ENCODE measurements at places on chromosomes 6 and 20.

GRCh38 chr6:55957961-55958422 is 82.6 kb upstream of the BMP5 start:
- no peak for DNase-seq

- peak; percentile 49 for DNase-seq
Observed at GRCh38 chr6:107740496-107741190, 83.5 kb downstream of the SCML4 start.

GRCh38 chr6:37168163-37168758 is 1.7 kb upstream of the PIM1 start:
- no peak for DNase-seq

GRCh38 chr6:166772518-166772917 is 145.5 kb upstream of the RPS6KA2 start:
- no peak for DNase-seq

GRCh38 chr6:110563711-110564110 is 87.3 kb upstream of the SLC22A16 start:
- DNase-seq: no peak

DNA sequence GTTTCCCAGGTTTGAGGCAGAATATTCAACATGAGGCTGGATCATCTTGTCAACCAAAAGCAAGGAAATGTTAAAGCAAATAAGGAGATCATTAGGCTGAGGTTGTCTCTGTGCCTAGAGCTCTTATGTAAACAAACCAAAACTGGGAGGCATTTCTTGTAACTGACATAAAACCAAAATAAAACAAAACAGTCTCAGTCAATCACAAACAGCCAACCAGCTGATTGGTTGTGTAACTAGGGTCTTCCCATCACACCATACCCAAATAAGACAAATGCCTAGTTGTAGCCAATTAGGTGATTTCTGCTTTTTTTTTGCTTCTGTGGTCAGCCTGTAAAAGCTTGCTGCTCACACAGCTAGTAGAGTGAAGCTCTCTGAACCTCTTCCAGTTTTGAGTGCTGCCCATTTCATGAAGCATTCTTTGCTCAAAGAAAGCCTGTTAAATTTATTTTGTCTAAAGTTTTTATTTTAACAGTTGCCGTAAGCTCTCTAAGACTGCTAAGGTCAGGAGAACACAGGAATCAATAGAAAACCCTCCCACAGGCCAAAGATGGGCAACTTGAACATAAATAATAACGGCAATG is 8.9 kb upstream of the FITM2 start:
- no peak for DNase-seq

GRCh38 chr6:106536851-106537250 is 92.4 kb downstream of the RTN4IP1 start:
- DNase-seq: no peak

DNA sequence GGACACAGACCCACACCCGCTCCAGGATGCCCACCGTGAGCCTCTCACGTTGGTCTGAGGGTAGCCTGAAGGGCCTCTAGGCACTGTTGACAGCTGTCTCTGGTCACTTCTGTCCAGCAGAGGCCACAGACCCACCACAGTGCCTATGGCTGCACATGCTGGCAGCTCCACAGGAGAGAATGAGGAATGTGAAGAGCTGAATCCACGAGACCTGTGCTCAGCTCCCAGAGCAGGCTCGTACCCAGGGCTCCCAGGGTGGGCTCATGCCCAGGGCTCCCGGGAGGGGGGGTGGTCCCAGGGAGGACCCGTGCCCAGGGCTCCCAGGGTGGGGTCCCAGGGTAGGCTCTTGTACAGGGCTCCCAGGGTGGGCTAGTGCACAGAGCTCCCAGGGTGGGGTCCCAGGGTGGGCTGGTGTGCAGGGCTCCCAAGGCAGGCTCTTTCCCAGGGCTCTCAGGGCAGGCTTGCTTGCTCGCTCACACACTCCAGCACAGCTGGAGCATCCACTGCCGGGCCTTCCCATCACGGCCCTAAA is 201.0 kb downstream of the SYNDIG1 start:
- DNase-seq: peak; percentile 17

- no peak for DNase-seq
Observed at GRCh38 chr6:11410539-11411307, 126.8 kb upstream of the TMEM170B start.

DNA sequence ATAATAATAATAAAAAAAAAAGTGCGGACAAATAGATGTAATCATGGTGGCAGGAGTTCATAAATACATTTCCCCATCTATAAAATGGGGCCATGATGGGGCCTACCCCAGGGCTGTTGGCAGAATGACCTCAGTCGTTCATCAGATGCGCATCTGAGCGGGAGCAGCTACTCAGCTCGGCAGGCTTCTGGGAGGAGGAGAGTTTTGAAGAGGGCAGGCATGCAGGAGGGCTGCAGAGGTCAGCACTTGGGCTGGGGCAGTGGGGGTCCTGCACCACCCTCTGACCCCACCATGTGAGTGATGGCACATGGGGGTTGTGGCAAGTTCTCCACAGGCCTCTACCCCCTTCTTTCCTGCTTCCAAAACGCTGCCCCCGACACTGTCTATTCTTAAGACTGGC is 373.5 kb downstream of the ZFAND3 start:
- DNase-seq: no peak

DNA sequence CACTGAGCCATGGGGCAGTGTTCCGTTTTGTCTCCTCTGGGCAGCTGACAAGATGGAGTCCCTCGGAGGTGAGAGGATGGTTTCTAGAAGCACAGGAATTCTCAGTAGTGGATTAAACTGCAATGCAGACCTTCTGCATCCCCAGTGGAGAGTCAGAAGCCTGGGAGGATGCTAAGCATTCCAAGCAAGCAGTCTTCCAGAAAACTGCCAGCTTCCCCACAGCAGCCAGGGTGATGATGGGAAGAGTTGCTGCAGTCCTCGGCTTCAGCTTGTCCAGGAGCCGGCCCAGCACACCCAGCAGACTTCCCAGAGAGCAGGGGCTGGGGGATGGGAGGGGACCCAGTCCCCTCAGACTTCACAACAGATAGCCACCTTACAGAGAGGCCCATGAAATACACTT is 163.6 kb downstream of the LY86 start:
- no peak for DNase-seq

- DNase-seq: no peak
Observed at GRCh38 chr6:119096721-119097565, 18.5 kb upstream of the FAM184A start.

GRCh38 chr6:162942866-162943265 is 215.1 kb downstream of the PACRG start:
- no peak for DNase-seq

DNA sequence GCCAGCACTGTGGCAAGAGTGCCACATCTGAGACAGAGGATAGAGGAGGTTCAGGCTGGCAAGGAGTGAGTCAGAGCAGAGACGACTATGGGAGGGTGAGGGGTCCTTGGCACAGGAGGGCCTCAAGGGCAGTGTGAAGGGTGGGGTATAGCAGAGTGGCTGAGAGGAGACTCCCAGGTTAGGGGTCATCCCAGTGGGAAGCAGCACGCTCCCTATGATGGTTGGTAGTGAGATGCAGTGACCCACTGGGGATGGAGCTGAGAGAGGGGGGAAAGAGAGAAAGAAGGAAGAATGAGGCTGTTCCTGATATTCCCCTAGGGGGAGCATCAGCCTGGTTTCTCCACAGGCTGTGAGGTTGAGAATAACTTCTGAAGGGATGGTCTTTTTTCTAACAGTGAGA is 97.3 kb downstream of the INSM1 start:
- no peak for DNase-seq

GRCh38 chr6:33838983-33839382 is 35.2 kb upstream of the MLN start:
- no peak for DNase-seq

DNA sequence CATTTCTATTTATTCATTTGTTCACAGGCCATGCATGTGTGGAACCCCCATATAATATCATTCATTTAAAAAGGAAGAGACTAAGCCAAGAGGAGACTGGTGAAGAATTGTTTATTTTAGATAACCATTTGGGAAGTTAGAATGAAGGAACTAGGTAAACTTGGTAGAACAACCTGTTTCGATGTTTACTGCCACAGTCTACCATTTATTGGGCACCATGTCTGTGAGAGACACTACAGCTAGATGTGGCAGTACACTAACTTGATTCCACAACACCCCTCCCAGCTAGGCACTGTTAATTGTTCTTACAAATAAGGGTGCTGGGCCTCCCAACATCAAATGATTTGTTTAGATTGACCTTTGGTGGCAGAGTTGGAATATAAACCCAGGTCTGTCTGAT is 592.4 kb downstream of the EPM2A start:
- no peak for DNase-seq

GRCh38 chr6:91480402-91480801 is 893.5 kb upstream of the MAP3K7 start:
- no peak for DNase-seq

GRCh38 chr6:90368001-90368400 is 71.4 kb upstream of the BACH2 start:
- DNase-seq: no peak

DNA sequence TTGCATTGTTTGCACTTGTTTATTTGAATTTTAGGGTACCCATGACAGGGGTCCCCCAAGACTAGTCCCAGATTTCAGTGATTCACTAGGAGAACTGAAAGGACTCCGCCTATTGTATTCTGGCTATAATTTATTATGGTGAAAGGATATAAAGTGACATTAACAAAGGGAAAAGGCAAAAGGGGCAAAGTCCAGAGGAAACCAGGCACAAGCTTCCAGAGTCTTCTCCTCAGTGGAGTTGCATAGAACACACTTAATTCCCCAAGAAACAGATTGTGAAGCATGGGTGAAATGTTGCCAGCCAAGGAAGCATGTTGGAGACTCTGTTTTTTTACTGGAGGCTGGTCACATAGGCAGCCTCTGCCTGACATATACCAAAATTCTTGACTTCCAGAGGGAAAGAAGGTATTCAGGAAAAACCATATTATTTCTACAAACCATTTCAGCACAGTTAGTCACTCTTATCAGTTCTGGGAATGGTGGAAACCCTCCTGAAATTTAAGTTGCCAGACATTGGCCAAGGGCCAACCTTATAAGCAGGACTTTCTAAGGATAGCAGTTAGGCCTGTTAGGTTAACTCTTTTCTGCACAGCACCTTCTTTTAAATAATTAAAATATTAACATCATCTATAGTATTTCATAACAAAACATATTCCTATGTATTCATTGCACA is 71.8 kb downstream of the FIG4 start:
- no peak for DNase-seq

DNA sequence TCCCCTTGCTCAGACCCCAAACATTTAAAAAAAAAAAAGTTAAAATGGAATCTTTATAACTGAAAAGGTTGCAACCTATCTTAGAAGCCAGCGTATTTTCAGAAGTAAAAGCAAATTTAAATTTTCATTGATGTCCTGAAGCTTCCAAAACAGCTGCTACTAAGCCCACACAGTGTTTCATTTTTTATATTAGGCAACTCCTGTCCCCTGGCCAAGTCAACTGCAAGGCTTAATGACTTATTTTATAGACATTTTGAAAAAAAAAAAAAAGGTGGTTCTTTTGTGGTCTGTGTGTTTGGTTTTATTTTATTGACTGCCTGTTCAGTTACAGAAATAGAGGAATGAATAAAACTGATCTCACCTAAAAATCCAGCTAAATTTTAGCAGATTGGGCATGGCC is 13.0 kb downstream of the CFAP61 start:
- no peak for DNase-seq

DNA sequence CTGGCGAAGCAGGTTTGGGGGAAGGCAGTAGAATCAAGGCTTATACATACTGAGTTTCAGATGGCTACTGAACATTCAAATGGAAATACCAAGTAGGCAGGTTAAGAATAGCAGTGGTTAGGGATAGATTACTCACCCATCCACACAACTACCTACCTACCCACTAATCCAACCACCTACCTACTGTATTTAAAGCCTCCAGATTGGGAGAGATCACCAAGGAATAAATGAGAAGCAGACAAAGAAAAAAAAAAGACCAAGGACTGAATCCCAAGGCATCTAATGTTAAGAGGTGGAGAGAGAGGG is 68.3 kb upstream of the SMIM29 start:
- DNase-seq: no peak

GRCh38 chr6:116925088-116925794 is 48.2 kb downstream of the RFX6 start:
- DNase-seq: no peak

GRCh38 chr20:31566658-31567379 is 38.3 kb upstream of the ID1 start:
- no peak for DNase-seq

All from CD4-positive, alpha-beta T cell (primary cell).